ENCODE measurements at places on chromosomes 4 and X.

DNA sequence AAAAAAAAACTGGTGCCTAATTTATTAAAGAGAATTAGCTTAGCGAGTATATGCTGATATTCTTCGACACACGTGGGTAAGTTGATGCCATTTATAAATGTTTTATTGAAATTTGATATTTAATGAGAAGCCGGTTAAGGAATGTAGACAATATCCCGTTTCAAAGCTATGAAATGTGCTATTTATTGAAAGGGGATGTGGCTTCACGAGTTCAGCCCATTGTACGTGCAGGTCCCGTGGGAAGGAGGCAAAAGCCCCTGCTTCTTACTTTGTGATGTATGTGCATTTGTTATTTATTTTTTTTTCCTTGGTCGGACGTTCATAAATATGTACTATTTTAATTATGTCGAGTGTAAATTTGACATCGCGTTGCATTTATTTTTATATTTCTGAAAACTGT lies 20.2 kb downstream of the SHOX start:
- DNase-seq = no peak

GRCh38 chrX:77572322-77572721 lies 125.1 kb downstream of the FGF16 start:
- no peak for DNase-seq

- DNase-seq = no peak
These were observed 103.7 kb downstream of the AKAP4 start for GRCh38 chrX:50097071-50097470.

DNA sequence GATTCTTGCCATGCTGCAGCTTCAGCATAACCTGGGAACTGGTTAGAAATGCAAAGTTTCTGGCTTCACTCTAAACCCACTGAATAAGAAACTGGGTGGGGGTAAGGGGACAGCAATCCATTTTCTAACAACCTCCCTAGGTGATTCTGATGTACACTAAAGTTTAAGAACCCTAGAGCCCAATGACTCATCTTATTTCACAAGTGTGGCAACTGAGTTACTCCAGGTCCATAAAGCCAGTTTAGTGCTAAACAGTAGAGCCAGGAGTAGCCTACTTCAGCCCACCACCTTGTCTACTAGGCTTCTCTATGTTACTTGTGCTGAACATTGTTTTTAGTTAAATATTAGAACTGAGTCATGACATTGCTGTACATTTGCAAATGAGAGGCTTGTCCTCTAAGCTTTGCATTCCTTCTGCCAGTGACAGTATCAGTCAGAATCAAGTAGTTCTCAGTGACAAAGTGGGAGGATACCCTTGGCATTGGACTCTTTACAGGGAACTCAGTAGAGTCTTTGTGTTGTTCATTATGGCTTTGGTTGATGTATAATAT lies 518.0 kb downstream of the RPA4 start:
- DNase-seq = no peak

DNA sequence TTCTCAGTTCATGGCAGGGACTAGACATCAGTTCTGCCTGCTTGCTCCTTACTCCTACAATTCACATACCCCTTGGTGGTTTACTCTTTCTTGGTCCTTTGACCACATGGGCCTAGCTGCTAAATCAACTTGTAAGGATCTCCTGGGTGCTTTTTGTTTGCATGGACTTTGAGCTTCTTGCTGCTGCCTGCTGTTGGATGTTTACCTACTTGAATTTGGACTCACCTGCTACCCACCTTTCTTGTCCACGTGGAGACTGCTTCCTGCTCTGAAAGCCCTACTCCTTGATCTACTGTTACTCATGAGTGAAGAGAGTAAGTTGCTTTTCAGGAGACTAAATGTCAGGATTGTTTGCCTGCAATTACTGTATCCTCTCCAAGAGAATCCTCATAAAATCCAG lies 15.2 kb upstream of the ARHGAP24 start:
- no peak for DNase-seq

- DNase-seq = no peak
These were observed 24.4 kb downstream of the RELL1 start for GRCh38 chr4:37661772-37662171.

DNA sequence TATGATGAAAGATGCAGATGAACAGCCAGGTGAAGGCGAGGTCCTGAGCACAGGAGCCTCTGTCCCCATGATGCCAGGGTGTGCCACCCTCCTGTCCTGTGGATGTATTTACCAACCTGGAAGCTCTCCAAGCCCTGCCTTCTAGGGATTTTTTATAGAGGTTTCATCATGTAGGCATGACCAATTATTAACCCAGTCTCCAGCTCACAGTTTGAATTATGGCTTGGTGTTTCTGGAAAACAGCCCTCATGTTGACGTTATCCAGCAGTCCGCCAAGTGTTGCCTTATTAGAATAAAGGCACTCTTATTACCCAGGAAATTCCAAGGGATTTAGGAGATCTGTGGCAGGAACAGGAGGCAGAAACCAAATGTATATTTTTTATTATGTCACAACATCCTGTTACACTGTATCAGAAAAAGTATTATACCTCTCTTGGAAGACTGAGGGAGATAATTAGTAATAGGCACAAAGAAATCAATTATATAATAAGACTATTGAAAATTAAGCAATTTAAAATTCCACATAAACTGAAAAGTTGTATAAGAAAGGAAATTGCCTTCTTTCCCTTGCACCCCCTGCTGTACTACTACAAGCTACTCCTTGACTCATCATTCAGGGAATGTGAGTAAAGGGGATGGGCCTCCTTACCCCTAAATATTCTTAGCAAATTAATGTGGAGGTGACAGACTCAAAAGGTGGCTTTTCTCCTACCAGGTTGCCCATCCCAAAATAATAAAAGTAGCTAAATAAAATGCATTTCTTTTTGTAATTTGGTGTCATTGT lies 129.6 kb downstream of the ZNF330 start:
- no peak for DNase-seq

All from activated CD4-positive, alpha-beta T cell treated with anti-CD3 and anti-CD28 coated beads, Interleukin-2, amount 50 U/mL, for 4 hours (primary cell).